ENCODE measurements at places on chromosomes 2 and 18.

- DNase-seq = no peak
Measured at GRCh38 chr2:239322416-239323086, 78.3 kb downstream of the HDAC4 start.

DNA sequence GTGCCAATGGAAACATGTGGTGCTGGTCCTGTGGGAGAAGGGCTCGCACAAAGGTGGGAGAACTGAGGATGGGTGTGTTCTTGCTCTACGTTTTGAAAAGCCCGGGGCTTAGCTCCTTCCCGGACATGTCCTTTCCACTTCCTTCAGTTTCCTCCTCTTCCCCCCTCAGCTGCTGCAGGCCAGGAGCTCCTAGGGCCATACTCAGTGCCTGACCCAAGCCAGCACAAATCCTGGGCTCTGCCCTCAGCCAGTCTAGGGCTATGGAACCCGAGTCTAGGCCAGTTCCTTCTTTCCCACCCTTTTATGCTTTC, 1.4 kb upstream of the SIX2 start:
- no peak for DNase-seq

DNA sequence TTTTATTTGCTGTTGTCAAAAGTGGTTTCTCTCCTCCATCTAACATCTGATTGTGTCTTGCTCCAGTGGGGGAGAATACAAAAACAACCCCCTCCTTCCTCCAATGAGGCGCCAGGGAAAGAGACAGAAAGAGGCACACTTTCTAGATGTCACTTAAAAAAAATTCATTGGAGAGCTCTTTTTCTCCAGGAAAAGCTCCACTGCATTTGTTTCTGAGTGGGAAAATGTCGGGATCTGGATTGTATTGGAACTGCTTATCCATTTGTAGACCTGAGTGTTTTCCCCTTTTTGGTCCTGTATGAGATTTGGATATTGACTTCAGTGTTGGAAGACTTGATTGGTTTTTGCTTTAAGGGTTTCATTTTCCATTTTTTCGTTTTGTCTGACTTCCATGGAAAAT, 995 bp downstream of the MBD5 start:
- no peak for DNase-seq

DNA sequence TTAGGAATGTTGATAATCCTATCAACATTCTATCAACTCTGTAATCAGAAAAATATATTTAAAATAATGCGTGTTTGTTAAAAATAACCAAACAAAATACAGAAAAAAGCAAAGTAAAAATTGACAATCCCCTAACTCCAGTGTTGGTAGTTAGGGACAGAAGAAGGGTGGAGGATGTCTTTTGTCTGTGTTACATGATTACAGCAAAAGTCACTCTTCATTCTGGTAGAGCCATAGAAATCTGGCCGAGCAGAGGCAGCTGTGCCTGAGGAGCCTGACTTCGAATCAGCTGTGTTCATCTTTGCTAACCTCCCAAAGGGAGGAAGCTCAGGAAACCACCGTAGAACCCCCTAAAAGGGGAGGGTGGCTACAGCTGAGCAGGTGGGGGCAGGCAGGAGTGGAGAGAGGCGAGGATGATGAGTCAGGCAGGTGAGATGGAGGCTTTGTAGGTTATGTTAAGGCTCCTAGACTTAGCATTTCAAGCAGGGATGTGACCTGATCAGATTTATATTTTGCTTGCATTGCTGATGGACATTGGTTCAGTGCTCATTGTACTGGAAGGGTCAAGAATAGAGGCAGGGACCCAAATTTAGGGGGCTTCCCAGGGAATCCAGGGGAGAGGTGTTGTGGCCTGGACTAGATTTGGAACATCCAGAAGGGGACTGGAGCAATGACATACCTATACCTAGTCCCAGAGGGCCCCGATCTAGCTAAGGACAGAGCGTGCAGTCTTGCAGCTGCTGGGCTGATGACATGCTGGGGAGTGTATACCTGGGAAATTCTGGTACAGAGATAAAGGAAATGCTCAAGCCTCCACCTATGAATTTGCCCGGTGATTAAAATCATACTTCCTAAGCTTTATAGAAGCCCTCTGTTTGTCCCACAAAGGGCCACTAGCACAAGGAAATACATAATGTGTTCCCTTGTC, 95.7 kb downstream of the NEDD4L start:
- no peak for DNase-seq

- no peak for DNase-seq
Measured at GRCh38 chr2:138210487-138210886, 246.2 kb downstream of the HNMT start.

DNA sequence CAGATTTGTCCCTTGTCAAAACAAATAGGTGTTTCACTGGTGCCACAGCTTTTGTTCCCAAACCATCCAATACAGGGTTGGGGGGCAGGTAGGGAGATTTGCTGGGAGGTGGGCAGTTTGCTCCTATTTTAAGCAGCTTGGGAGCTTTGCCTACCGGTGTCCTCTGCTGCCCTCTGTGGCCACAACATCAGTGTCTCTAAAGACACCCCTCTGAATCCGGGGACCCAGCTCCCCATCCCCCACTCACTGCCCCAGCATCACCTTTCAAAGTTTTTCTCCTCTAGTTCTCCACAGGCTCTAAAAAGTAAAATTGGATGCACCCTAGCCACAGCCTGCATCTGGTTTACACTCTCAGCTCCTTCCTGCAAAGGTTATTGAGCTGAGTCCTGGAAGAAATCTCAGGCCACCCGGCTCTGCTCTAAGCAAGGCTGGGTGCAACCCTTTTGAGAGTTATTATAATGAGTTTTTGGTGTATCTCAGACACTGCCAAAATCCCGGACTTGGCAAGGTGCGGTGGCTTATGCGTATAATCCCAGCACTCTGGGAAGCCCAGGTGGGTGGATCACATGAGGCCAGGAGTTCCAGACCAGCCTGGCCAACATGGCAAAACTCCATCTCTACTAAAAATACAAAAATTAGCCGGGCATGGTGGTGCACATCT, 2.9 kb upstream of the EPAS1 start:
- DNase-seq = no peak

DNA sequence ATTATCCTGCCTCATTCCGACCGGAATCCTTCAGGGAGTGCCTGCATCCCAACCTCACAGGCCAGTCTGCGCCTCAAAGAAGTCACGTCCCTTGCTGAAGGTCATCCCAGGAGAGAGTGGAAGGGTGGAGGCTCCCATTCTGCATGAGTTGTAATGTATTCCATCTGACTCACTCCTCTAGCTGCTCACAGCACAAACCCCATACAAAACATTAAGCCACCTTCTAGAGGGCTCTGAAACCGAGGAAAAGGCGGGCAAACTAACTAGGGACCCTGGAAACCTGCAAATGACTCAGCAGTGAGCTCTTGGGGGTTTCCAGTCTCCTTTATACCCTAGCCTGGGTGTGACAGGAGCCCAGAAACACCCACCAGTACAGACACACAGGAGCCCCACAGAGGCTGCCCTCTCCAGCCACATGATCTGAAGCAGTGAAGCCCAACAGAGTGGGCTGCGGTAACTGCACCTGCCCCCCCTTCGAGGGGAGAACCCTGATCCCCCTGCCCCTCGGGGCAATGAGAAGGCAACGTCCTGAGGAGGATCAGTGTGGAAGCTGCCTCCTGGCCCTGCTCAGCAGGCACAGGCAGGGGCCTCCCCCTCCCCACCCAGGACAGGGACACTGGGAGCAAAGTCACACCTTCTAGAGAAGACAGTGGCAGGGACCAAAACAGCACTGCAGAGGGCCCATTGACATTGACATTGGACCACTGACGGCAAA, 69.3 kb upstream of the SNTG2 start:
- no peak for DNase-seq

- no peak for DNase-seq
Measured at GRCh38 chr18:13481331-13481730, 245.0 kb downstream of the FAM210A start.

DNA sequence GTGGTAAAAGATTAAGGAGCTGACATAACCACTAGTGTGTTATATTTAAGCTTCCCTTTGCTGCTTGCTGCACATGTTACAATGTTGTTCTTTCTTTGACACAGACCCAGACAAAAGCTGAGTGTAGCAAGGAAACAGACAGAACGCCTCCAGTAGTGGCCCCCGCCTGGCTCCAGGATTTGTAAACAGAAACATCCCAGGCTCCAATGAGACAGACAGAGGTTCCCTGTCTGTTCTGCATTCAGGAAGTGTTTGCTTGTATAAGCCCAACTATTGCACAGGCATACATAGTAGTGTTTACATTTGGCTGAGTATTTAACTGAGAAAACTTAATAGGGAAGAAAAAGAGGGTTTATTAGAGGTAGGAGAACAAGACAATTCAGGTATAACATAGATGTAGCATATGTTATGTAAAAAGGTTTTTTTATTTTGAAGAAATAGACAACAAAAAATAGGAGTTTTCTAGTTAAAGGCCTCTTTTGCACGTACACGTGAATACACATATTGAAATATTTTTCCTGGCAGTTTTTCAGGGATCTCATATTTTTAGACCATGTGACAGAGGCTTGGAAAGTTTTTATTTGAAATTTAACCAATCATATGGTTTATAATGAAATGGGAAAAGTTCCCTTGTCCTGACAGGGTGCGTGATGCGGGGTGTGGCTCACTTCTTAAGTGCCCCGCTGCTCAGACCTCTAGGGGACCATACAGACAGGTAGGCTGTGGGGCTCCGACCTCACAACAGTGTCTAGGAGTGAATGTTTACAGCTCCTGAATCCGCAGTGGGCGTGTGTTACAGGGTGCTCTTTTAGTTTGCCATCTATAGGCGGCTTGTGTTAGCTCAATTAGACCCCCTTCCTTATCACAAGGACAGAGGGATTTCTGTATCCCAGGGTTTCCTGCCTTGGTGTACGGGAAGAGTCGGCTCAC, 118.4 kb downstream of the BMPR2 start:
- no peak for DNase-seq

DNA sequence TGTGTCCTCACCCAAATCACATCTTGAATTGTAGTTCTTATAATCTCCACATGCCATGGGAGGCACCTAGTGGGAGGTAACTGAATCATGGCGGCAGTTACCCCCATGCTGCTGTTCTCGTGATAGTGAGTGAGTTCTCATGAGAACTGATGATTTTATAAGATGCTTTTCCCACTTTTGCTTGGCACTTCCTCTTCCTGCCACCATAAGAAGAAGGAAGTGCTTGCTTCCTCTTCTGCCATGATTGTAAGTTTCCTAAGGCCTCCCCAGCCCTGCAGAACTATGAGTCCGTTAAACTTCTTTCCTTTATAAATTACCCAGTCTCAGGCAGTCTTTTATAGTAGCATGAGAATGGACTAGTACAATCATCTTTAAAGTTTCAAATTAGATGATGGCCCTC, 902.4 kb upstream of the PIK3C3 start:
- DNase-seq = no peak

DNA sequence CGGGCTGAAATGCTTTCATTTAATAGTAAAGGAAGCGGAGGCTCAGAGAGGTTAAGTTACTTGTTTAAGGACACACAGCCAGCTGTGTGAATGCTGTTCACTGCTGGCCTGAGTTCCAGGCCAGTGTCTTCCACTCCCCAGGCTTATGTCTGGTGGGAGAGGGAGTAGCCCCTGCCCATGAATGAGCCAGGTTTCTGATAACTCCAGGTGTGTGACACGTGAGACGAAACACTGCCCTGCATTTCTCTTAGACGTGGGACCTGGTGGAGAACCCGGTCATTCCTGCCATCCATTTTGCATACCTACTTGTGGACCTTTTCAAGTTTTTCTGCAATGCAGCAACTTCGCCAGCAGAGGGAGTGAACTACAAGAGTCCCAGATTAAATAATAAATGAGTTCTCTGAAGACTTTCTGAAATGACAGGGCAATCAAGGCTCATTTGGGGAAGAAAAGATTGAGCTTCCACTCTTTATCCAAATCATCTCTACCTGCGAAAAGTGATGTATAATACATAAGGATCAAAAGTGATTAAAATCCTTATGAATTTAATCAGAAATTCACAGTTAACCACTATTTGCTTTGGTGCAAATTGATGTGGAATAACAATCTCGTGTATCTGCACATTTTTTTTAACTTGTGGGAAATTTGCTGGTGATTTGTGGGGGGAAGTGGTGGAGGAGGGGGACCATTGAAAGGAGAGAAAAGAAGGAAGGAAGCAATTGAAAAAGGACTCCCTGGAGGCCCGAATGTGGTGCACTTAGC, 79.4 kb upstream of the ASB18 start:
- no peak for DNase-seq

DNA sequence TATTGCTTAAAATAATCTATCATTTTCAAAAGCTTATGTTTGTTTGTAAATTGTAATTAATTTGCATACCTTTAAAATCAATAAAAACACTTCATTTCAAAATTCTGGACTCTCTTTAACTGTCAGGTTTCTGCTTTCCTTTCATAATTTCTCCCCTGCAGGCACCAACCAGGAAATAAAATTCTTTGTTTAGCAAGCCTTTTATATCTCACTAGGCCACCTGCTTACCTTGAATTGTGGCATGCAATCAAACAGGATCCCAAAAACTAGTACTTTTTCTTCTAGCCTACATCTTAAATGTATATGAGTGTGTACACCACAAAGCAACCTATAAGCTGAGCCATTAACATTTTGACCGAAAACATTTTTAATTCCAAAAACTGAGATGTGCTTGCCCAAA, 233.1 kb downstream of the NR4A2 start:
- no peak for DNase-seq

DNA sequence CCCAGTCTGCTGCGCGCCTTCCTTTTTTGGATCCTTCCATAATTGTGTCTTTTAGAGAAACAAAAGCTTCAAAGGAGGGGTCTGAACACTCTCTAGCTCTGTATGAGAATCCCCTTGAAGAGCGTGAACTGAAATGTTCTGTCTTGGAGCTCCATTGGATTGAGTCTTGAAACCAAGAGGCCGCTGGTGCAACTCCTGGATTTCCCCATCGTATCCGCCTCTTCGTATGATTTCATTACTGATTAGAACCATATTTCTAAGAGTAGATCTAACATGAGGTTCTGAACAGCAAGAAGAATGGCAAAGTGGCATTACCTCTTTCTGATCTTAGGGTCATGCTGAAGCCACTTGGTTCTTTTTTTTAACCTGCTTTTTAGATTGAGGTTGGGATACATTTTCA, 31.4 kb upstream of the NRP2 start:
- no peak for DNase-seq

DNA sequence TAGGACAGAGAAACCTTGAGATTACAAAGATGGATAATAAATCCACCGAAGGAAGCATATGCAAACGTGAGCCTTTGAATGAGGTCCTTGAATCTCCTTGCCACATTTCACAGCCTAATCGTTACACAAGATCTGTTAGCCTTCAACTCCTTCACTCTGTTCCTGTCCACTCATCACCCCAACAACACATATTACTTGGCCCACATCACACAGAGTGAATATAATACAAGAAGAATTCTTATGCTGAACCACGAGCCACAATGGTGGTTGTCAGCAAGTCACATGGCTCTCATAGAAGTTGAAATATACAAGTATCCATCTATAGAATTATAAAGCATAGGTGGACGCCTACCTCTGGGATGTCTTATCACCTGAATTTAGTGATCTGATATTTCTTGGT, 12.6 kb downstream of the ZBTB7C start:
- DNase-seq = no peak

All from stimulated activated CD8-positive, alpha-beta memory T cell treated with anti-CD3 and anti-CD28 coated beads, Interleukin-15, amount 100 ng/mL, for 4 hours (primary cell).